HEK293T (cell line): ENCODE measurements at places on chromosomes 11 and 22.

- no peak for DNase-seq
These were observed 117.3 kb upstream of the CTSC start for GRCh38 chr11:88454881-88455280.

GRCh38 chr11:62124186-62125113 lies 639 bp downstream of the INCENP start:
- DNase-seq = peak; percentile 39

GRCh38 chr22:36252754-36253522 lies at the start of gene APOL1:
Gene APOL1, plus strand, starts transcription at chr22:36253133. Its CDS starts 1,823 bp downstream, at chr22:36254956.
- DNase-seq = no peak

GRCh38 chr22:50271519-50271970 lies 1.4 kb upstream of the MAPK11 start:
- DNase-seq = peak; percentile 81

DNA sequence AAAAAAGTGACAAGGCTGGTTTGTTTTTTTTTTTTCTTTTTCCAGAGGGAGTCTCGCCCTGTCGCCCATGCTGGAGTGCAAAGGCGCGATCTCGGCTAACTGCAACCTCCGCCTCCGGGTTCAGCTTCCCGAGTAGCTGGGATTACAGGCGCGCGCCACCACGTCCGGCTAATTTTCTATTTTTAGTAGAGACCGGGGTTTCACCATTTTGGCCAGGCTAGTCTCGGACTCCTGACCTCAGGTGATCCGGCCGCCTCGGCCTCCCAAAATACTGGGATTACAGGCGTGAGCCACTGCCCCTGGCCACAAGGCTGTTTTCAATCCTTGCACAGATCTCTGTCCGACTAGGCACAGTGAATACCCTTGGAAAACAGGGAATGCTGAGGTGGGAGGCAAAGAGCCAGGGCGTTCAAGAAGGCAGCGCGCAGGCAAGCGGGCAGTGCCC lies 566 bp downstream of the ATP6V1E1 start:
- no peak for DNase-seq

GRCh38 chr11:117884994-117885393 lies 8.5 kb upstream of the FXYD6 start:
- no peak for DNase-seq

- no peak for DNase-seq
These were observed 427.9 kb upstream of the CCDC179 start for GRCh38 chr11:23288003-23288783.

DNA sequence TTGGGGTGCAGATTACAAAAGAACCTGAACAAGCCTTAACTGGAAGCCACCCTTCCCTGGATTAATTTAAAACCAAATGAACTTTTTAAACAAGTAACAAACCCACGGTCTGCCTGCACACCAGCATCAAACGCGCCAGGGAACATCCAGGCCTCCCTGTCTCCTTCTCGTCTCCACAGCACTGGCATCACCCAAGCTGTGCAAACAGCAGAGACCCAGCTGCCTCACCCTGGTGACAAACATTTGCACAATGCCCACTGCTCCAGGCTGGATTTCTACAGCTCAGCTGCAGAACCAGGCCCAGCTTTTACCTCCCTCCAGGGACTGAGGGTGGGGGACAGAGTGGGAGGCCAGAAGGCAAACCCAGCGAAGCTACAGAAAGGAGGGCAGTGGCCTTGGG lies 7.0 kb downstream of the RPL3 start:
- no peak for DNase-seq
